CD4-positive, alpha-beta T cell treated with Interleukin-1 beta for 1 hour (primary cell): ENCODE measurements at places on chromosomes 7 and 10.

DNA sequence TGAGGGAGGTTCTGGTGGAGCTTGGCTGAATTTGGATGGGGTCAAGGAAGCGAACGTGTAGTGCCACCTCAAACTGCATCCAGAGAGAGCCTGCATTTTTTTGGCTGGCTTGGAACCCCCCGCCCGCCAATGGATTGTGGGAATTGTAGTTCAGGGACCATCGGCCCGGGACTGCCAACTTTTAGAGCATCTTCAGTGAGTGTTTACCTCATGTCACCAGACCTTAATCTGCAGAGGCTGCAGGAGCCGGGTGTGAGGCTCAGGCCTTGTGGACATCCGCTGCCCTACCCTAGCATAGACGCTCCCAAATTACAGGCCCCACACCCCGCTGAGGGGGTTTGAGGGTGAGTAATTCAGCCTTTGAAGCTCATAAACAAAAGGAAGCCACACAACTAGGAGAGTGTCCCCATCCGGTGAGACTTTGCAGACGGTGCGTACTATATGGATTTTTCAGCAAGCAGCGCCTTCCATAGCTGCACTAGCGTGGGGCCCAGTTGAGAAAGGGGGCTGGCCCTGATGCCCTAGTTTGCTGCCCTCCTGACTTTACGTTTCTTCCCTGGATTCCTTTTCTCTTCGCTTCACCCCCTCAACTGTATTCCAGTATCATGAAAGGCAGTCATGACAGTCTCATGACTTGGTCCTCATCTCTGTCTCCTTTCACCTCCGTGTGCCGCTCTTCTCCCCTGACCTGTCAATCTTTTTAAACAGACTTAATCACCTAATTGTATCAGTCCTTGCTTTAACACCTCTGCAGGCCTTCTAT lies 717 bp downstream of the CNPY4 start:
- DNase-seq: peak; percentile 77

GRCh38 chr7:148211740-148212151 lies 378.8 kb upstream of the C7orf33 start:
- DNase-seq: no peak

GRCh38 chr10:29508554-29509244 lies 126.1 kb downstream of the SVIL start:
- DNase-seq: no peak

DNA sequence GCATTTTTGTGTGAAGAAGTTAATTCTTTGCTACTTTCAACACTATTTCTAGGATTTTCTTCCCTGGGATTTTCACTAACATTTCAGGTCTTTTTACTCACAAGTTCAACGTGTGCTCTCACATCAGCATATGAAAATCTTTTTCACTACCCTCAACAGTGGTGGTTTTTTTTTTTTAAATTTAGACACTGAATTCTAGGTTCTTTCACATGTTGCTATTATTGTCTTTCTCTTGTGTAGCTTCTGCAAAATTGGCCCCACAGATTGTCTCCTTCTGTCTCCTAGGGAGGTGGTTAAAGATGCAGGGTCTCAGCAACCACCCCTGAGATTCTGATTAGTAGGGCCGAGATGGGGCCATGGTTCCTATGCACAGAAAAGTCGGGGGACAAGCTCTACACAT lies 165.0 kb upstream of the GPR26 start:
- DNase-seq: no peak

GRCh38 chr10:115624448-115624847 lies 531.3 kb downstream of the ATRNL1 start:
- no peak for DNase-seq

- DNase-seq: no peak
These were observed 154.6 kb downstream of the TPST1 start for GRCh38 chr7:66359656-66360211.

DNA sequence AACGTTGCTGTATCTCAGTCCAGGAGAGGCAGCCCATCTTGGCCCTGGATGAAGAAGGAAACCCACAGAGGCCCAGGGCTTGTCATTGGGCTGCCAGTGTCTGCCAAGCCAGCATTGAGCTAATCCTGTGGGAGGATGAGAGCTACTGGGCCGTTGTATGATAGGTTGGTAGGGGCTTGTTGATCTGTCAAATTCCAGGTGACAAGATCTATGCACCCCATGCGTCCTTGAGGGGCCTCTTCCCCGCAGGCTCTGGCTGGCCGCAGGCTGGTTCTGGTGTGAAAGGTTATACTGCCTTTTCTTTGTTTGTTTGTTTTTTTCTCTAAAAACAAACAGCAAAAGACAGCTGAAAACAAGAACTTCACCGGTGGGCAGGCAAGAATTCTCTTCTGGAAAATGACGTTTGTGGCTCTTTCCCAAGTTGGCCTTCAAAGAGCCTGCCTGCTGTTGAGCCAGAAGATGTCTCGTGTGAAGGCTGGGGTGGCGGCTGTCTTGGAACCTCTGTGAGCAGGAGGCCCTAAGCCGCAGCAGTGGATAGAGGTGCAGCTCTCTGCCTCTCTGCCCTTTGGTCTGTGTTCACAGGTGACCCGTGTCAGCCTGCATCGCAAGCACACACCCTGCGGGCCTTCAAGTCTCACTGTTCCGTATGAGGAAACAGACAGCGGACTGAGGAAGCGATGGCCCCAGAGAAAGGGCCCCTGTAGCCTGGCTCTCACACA lies 23.3 kb downstream of the CYP17A1 start:
- no peak for DNase-seq

GRCh38 chr10:92727550-92727949 lies 37.8 kb downstream of the HHEX start:
- DNase-seq: no peak
